NCI-H2171 treated with DMSO at 0.1 percent for 48 hours (cell line): ENCODE measurements at places on chromosomes 4 and X.

- DNase-seq: peak; percentile 5
These were observed 534.9 kb upstream of the FMR1 start for GRCh38 chrX:147376601-147377422.

DNA sequence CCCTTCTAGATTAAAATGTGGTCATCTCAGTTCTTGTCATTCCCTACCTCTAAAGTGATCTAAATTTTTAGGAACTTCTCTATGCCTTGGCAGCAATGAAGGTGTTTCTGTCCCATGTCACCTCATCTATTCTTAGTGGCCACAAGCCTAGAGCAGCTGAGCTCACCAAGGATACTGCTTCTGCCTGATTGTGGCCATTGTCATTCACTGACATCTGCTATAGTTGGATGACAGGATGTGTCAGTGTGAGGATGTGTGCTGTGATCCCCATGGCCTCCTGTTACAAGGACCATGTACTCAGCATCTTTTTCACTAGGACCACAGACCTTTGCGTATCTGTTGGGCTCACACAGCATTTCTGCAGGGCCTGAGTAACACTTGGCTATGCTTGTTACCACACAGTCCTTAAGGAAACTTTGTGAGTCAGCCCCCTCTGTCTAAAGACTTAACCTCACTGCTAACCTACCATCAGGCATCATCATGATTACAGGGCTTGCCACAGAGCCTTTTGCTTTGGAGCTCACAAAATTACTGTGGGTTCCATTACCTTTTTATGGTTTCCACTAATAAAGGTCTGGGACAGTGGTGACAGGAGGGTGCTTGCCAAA, 421.0 kb downstream of the ADAM29 start:
- no peak for DNase-seq

DNA sequence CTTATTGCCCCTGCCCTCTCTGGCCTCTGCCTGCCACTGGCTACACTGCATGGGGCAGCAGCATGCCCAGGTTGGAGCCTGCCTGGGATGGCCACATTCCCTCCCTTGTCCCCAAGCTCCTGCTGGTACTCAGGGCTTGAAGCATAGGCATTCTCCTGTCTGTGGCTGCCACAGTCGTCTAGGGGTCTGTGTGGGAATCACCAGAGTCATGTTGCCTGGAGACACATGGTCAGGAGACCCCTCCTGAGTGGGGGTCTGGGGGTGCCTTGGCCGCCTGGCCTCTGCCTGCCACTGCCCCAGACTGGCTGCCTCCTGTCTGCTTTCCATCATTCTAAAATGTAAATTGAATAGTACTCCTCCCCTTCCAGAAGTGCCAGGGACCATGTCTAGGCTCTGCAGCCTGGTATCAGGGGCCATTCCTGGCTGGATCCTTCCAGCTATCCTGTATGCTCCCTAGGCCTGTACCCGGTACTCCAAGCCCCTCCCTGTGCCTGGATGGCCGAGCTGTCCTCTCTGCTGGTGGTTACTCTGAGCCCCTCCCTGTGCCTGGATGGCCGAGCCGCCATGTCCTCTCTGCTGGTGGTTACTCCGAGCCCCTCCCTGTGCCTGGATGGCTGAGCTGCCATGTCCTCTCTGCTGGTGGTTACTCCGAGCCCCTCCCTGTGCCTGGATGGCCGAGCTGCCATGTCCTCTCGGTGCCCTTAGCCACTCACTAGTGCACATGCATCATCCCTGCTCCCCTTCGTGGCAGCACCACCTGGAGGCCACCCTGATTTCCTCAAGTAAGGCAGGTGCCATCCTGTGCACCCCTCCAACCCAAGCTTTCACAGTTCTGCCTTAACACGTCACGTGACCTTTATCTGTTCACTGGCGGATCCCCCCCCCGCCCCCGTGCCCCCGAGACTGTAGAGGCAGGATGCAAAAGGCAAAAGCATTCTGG, 5.5 kb upstream of the NKX1-1 start:
- DNase-seq: no peak

GRCh38 chr4:118729287-118730286, 44.4 kb downstream of the METTL14 start:
- no peak for DNase-seq

GRCh38 chr4:189600718-189601435, 339.8 kb upstream of the FRG1 start:
- DNase-seq: no peak

- no peak for DNase-seq
These were observed 100.2 kb upstream of the IL13RA1 start for GRCh38 chrX:118627084-118627758.

DNA sequence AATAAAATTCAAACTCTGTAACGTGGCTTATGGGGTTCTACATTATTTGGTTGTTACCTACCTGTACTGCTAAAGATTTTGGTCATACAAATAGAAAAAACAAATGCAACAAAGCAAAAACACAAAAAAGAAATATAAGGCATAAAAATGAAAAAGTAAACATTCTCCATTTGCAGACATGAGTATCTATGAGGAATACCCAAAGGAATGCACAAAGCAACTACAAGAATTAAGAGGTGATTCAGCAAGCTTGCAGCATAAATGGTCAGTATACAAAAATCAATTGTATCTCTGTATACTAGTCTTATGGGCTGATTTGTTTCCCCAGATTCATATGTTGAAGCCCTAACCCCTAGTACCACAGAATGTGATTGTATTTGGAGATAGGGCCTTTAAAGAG, 3.6 kb upstream of the PDE5A start:
- DNase-seq: no peak

DNA sequence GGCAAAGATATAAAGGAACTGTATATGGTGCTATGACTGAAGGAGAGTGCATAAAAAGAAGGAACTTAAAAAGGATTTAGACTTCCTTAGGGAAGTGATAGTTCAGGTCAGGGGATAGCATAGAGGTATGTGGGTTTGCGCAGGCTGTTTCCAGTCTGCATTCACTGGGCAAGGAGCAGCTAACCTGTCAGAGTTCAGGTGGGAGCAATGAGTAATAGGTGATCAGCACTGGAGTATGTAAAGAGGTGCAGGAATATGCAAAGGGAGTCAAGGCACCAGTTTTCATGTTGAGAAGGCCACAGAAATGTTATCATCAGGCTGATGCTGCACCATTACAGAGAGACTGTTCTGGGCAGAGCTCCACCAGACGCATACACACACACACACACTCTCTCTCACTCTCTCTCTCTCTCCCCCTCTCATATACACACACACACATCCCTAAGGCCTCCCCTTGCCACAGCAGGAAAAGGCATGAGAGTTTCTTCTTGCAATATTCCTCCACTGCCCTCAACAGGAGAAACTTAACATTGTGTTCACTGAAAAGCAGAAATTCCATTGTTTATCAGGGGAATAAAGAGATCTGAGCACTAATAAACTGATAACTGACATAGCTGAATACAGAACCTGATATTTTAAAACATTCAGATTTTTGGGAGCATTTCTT, 256.4 kb upstream of the GRID2 start:
- DNase-seq: peak; percentile 5

- no peak for DNase-seq
These were observed 186.4 kb upstream of the GALNT7 start for GRCh38 chr4:172982151-172982590.

GRCh38 chr4:38672074-38672396, 8.0 kb downstream of the KLF3 start:
- no peak for DNase-seq

GRCh38 chr4:25863831-25864418, 1.1 kb upstream of the SEL1L3 start:
- DNase-seq: no peak

- no peak for DNase-seq
These were observed 26.0 kb upstream of the NUP54 start for GRCh38 chr4:76174216-76174615.

DNA sequence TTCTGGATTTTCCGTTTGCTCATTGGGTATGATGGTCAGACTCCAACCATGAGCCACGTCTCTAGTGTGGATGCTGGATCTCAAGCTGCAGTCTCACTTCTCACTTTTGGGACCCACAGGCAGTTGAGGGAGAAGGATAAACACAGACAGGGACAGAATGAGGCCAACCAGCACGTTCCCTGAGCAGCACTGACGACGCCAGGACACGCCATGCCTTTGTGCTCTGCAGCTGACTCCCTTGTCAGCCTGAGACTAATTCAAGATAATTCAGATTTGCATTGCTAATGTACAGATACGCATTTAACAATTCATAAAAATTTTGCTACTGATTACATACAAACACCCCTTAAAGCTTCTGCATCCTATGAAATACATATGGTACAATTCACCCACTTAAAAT, 106.5 kb downstream of the FAM193A start:
- no peak for DNase-seq

DNA sequence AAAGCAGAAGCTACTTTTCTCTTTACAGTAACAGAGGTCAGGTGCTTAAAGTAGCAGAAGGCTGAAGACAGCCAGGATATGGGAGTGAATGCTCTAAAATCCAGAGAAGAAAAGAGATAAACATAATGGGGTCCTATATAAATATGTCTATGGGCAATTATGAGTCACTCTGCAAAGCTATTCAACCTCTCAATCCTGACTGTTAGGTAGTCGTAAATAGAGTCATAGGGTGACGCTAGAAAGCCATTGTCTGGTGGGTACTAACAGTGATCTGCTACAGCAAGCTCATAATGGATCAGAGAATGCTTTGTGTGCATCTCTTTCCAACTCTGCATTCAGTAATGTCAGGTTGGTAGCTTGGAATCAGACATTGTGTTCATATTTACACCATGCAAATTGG, 53.5 kb upstream of the PDE5A start:
- no peak for DNase-seq

- no peak for DNase-seq
These were observed 197.8 kb downstream of the FRAS1 start for GRCh38 chr4:78254893-78255292.

- DNase-seq: no peak
These were observed 109.3 kb downstream of the AFF2 start for GRCh38 chrX:148609515-148610327.

- no peak for DNase-seq
These were observed 54.7 kb downstream of the SLC9A6 start for GRCh38 chrX:136039968-136040367.

DNA sequence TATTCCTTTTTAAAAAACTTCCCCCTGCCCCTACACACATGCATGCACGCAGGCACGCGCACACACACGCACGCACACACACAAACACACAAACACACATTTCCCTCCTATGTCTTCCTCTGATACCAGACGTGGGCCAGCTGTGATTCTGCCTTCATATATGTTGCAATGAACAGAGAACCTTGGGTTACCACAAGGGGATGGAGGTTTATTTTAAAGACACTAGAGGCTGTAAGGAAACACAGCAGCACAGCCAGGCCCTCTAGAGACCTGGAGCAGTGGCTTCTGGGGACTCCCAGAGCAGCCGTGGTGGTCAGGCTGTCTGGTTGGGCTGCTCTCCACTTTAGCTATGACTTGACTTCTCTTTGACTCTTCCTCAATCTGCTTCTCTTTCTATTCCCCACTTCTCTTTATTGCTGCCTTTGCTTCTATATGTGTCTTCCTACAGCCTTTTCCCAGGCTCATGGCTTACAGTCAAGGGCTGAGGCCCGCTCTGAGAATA, 3.2 kb upstream of the TLR10 start:
- DNase-seq: no peak

- DNase-seq: no peak
These were observed 14.7 kb downstream of the WDR44 start for GRCh38 chrX:118360429-118361125.

DNA sequence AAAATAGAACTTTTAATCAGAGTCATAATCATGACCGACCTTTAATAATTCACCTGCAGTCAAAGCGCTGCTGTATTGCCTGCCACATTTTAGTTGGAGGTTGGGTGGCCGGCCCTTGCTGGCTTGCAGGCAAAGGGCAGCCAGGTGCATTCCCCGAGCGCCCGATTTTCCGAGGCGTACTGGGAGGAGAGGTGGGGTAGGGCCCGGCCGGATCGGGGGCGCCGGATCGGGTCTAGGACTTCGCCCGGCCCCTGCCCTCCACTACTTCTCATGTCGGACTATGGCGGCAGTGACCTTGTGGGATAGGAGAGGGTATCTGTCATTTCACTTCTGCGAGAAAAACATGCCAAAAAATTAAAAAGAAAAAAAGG, 2.5 kb upstream of the RS1 start:
- DNase-seq: no peak

DNA sequence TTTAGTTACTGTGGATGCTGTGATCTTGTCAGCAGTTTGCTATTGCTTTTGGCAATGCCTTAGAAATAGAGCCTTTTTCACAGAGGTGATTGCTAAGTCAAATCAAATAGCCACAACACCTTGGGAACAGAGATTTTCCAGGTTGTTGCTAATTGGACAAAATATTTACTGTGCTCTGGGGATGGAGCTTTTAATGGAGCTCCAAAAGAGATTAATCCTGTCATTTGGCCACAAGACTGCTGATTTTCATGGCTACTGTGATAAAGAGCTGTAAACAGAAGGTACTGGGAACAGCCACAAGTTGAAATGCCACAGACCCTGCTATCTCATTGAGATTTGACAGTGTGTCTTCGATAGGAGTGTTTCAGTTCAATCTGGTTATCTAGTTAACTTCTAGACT, 1715.2 kb upstream of the ADGRL3 start:
- DNase-seq: no peak

DNA sequence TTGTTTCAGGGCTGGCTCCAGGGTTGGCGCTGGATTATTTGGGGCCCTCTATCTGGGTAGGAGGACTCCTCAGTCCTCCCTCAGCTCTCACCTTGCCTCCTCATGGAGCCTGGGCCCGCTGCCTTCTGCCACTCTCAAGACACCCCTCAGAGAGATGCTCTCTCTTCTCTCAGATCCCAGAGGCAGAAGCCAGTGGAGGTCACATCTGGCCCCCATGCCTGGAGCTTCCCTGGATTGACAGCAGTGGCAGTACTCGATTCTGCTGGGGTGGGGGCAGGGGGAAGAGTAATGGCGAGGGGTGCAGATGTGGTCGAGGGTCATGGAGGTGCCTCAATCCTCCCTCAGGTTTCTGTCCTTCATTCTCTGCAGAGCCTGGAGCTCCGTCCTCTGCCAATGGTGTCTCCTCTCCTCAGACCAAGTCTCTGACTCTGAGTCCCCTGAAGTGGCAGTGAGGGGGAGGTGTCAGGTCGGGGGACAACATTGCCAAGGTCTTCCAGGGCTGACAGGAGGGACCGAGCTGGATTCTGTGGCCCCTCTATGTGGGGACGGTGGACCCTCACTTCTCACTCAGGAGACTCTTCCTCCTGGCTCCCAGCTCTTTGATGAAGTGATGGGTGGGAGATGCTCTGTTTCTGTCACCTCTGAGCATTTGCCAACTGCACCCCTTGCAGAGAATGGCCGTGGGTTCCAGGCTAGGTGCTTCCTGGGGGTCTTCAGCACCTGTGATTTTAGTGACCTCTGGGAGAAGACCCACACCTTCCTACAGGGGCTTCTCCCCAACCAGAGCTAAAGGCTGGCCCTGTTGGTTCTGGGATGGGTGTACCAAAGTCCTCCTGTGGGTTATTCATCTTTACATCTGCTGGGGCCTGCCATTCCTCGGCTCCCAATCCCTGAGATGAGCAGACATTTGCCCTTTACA, 10.9 kb upstream of the HSFX1 start:
- DNase-seq: no peak
